ENCODE measurements at places on chromosomes 7 and 10. TPM values are rescaled to one million over a fixed set of nuclear protein-coding genes. Genes with fewer than 3 reads are reported as not detected.

KCNH2 gene
- total RNA-seq: 11.2 TPM

PRPS1L1 gene
- not detected for total RNA-seq

ACTL6B gene
- total RNA-seq: not detected

GRCh38 chr7:137674551-137675409 lies 172.0 kb downstream of the DGKI start:
- DNase-seq: no peak

- DNase-seq: no peak
Measured at GRCh38 chr10:48765527-48765926, 80.9 kb downstream of the WDFY4 start.

- DNase-seq: no peak
Measured at GRCh38 chr7:47614450-47614849, 32.5 kb upstream of the TNS3 start.

All from mesothelial cell of epicardium (in vitro differentiated cells).